ENCODE measurements at places on chromosomes 13 and 19.

DNA sequence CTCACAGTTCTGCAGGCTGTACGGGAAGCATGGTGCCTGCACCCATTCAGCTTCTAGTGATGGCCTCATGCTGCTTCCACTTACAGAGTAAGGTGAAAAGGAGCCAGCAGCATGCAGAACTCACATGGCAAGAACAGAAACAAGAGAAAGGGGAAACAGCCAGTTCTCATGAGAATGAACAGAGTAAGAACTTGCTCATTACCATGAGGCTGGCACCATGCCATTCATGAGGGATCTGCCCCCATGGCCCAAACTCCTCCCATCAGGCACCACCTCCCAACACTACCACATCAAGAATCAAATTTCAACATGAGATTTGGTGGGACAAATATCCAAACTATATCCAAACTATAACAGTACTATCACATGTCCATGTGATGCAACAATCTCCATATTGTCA, 72.1 kb downstream of the KATNAL1 start:
- no peak for DNase-seq

DNA sequence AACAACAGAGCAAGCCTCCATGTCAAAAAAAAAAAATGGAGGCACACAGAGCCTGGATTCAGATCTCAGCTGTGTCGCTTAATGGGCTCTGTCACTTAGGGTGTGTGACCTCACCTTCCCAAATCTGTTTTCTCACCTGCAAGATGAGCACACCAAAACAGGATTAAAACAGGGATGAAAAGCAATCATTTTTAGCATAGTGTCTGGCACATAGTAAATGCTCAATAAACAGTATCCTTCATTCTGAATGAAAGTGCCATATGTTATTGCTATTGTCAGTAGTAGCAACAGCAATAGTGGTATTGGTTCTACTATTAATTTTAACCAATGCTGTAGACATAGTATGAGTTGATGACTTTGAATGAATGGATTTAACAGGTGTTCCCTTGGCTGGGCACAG, 23.3 kb downstream of the SAMD4B start:
- no peak for DNase-seq

DNA sequence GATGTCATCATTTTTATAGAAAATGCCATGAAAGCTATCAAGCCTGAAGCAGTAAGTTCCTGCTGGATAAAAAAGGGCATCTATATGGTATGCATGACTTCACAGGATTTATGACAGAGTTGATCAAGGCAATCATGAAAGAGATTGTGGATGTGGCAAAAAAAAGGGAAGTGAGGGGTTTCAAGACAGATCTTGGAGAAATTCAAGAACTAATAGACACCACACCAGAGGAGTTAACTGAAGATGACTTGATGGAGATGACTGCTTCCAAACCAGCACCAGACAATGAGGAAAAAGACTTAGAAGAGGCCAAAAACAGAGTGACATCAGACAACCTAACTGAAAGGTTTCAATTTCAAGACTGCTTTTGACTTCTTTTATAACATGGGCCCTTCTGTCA, 691.1 kb upstream of the SLC10A2 start:
- no peak for DNase-seq

- DNase-seq: no peak
These were observed 19.5 kb downstream of the NUFIP1 start for GRCh38 chr13:44969551-44970484.

DNA sequence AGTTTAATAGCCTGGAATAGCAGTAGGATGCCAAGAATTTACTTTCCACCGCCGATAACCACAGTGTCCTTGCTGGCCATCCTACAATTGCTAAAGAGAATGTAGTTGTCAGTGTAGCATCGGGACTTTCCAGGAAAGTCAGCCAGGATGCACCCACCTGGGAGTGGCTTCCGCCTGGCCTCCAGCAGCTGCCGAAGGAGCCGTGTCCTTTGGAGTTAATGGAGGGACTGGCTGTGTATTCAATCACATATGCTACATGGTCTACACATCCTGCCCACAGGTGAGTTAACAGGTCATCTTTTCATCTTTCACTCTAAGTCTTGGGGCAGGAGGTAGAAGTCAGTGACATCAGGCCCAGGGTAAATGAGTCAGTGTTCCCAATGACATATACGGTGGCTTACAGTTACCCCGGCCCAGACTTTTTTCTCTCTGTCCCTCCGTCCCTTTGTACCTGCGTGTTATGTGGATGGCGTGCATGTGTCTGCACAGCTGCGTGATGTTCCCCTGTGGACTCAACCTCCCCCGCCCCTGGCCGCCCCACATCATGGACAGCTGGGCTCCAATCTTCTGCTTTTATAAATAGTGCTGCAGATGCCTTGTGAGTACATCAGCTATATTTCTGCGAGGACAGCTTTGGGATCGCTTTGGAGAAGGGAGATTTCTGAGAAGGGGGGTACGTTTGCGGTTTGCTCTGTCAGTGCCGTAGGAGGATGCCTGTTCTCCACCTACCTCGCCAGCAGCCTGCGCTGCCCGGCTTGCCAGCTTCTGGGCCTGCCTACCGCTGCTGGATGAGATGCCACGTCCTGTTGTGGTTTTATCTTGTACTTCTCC, 63.1 kb downstream of the ATP11A start:
- DNase-seq: no peak

GRCh38 chr19:38183251-38183897, 40.6 kb downstream of the DPF1 start:
- DNase-seq: no peak

Measured in effector memory CD4-positive, alpha-beta T cell (primary cell).